ENCODE measurements at places on chromosomes 4 and X.

DNA sequence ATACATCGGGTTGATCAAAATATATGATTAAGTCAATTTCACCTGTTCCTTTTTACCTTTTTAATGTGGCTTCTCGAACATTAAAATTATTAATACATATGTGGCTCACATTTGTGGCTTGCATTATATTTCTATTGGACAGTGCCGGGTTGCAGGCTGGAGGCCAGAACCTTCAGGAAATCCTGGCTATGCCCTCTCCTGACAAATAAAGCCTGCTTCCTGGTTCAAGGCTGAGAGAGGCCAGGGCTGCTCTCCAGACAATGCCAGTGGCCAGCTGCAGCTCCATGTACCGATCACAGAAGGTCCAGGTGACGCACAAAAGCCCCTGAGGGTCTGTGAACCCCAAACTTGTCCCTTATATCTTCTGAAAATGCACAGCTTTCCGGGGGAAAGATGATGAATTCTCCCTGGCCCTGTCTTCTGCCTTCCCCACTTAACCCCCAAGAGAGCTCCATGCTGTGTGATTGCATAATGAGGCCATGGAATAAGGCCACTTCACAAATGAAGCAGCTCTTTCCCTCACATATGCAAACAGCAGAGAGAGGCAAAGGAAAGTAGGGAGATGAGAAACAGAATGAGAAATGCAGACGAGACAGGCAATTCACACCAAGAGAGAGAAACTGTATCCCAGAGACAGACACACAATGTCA, 241.2 kb downstream of the BCOR start:
- no peak for DNase-seq

DNA sequence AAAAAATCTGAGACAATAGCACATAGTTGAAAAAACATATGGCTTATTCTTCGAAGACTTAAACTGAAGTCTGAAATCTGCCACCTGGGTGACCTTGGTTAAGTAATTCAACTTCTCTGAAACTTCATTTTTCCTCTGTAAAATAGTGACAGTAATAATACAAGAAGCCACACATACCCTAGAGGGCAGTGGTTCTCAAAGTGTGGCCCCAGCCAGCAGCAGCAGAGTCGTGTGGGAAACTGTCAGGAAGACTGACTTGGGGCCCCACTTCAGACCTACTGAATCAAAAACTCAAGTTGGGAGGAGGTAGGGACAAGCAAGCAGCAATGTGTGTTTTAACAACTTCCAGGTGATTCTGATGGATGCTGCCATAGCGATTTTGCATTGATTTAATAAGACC, 249.9 kb downstream of the HNRNPD start:
- DNase-seq, result no peak

DNA sequence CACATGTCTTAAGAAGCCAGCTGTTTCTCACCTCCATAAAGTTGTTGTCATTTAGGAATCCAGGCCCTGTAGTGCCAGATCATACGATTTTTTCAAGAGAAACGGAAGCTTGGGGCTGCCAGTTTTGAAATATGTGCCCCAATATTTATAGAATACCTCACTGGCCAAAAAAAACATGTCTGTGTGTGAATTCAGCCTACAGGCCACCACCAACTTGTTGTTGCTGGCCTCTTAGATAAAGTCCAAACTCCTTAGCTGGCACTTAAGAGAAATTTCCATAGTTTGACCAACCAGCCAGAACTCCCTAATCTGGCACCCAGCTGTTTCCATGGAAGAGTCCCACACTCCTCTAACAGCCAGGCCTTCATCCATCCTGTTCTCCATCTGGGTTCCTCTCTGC, 74.1 kb downstream of the WDR19 start:
- no peak for DNase-seq

- DNase-seq, result no peak
Measured at GRCh38 chrX:139222511-139223200, 307.9 kb upstream of the F9 start.

DNA sequence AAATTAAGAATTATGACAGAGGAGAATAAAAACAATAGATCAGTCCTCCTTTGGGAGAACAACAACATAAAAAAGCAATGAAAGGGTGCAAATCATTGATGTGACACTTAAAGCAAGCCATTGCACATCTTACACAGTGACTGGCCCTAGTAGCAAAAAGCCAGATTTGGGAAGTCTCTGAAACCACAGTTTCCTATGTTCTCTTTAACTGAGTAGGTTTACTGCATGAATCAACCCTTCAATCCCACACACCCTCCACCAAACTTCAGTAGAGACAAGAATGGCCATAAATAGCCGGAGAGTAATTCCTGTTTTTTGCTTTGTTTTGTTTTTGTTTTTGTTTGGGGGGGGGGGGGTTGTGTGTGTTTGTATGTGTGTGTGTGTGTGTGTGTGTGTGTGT, 180.8 kb downstream of the VEGFC start:
- no peak for DNase-seq

- no peak for DNase-seq
Measured at GRCh38 chrX:67347145-67347544, 196.7 kb upstream of the AR start.

- DNase-seq, result no peak
Measured at GRCh38 chrX:134246282-134246681, 9.3 kb downstream of the CCDC160 start.

DNA sequence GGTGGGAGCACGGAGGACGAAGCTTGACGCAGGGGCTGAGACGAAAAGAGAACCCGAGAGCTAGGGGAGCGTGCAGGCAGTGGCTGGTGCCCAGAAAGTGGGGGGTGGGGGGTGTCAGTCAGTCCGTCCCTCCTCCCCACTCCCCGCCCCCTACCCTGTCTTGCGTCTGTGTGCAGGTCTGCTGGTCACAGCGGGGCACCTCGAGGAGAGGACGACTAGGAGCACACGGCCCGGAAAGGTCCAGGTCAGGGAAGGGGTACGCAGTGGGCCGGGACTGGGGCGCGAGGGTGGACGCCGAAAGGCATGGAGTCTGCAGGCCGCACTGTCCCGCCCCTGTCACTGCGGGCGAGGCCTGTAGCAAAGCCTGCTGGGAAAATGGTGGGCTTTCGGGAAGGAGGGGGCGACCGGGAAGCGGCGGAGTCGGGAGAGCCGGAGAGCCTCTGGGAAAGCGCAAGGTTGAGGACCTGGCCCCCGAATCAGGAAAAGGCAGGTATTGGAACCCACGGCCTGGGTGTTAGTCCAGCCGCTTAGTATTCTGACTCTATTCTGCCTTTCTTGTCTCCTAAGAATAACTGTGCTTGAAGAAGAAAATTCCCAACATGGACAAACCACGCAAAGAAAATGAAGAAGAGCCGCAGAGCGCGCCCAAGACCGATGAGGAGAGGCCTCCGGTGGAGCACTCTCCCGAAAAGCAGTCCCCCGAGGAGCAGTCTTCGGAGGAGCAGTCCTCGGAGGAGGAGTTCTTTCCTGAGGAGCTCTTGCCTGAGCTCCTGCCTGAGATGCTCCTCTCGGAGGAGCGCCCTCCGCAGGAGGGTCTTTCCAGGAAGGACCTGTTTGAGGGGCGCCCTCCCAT, 769 bp downstream of the TCEAL1 start:
- DNase-seq, result peak; percentile 73

DNA sequence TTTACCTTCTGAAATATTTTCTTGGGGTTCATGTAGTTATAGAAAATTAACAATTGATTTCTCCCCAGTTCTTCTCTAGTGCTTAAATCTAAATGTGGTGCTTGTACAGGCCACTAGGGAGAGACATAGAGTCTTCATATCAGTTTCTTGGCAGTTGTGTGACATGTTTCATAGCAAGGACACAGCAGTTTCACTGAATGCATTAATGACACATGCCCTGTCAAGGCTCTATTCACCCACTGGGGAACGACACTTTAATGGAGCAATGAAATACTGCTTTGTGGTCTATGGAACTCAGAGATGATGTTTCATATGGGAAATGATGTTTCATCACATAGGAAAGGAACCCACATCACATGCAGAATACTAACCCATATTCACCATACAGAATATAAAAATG, 2.8 kb downstream of the VEGFC start:
- DNase-seq, result no peak

DNA sequence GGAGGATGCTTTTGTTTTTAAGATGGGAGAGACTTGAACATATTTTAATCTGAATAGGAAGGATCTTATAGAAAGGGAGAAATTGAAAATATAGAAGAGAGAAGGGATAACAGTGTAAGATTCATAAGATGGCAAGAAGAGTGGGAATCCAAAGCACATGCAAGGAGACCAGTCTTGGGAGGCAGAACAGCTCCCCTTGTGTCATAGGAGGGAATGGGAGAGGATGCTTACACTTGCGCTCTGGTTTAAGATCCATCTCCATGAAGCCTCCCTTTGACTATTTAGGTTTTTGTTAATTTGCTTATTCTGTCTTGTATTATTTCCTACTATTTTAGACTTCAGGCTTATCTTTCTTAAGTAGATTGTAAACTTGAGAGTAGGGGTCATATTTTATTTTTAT, 42.7 kb downstream of the KIF4A start:
- no peak for DNase-seq

DNA sequence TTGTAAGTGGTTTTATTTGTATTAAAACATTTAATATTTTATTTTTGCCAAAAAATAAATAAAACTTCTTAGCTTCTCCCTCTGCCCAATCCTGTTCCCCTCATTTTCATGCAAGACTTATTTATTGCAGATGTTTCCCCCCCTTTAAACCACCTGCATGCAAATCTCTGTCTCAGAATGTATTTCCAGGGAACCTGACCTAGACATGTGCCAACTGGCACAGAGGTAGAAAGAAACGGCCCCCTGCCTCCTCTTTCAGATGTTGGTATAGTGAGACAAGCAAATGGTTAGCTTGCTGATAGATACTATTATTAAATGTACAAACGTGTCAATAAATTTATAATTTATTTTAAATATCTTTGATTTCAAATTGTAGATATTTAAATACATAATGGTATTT, 47.1 kb downstream of the KLF3 start:
- no peak for DNase-seq

GRCh38 chr4:48939785-48940184, 33.2 kb upstream of the OCIAD2 start:
- DNase-seq, result no peak

DNA sequence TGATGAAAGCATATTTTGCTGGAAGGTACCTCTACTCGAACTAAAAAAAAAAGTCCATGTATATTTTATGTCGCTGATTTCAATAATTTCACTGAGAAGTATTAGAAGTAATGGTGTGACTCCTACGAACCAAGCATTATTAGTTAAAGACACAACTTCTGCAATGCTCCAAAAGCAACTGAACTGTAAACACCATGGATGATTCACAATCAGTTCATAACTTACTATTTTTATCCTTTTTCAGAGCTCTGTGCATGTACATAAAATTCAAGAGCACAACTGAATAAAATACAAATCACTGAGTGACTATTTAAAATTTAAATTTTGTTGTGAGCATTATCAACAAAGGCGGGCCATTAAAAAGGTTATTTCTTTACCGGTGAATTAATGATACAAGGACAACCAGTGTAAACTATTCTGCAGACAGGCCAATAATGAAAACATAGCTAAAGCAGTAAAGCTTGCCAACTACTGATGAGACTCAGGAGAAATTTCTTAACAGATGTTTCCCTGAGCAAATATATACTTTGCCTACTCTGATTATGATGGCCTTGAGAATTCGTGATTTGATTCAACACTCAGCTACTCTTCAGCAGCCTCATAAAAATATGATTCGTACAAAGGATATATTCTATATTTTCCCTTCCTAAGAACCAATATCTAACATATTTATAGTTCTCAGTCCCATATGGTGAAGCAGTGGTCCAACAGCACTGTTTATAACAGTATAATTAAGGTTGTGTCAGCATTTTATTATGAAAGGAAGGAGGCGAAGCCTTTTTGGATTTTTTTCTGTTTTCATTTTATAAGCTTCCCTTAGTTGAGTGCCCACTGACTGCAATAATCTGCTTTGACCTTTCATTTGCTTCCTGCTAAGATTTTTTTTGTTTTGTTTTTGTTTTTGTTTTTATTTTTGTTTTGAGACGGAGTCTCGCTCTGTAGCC, 62.8 kb upstream of the NEIL3 start:
- DNase-seq, result no peak

- DNase-seq, result peak; percentile 52
Measured at GRCh38 chrX:153922932-153923857, 2.9 kb downstream of the ARHGAP4 start.

DNA sequence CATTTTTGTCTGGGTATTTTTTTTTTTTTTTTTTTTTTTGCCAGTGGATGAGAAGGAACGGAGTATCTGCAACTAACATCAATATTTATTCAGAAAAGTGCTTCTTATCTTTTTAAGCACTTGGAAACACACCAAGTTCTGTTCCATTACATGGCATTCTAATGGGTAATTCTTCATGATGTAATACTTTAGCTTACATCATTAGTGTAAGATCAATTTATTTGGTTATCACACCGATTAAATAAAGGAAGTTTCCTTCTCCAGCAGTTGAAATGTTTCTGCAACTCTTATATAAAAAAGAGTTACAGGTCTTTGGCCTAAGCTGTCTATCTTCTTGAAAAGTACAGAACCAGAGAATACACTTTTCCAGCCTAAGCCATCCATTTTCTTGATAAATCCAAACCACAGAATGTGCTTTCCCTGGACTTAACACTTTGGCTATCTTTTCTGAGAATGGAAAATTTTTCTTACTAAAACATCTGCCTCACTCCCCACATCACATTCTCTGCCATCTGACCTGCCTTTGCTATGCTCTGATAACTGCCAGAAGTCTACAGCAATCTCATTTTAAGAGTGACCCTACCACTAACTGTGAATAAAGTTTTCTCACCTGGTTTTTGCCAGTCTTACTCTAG, 191.9 kb upstream of the MAB21L2 start:
- DNase-seq, result no peak

- DNase-seq, result no peak
Measured at GRCh38 chr4:128820671-128821070, 11.2 kb downstream of the JADE1 start.

DNA sequence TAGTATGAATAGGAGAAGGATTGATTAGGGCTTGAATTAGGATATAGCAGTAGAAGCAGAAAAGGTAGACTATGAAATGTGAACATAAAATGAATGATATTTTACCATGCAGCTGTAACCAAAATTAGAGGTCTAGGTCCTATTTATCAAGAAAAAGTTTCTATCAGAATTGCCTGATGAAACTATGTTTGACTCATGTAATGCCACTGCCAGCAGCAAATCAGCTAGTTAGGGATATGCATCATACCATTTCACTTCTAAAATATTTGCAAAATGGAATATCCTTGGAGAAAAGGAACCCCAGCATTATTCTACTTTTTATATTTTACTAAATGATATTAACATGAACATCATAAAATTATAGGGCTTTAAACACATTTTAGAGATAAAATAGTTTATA, 188.4 kb downstream of the WDFY3 start:
- no peak for DNase-seq

GRCh38 chr4:53818104-53818503, 226.8 kb upstream of the LNX1 start:
- no peak for DNase-seq

GRCh38 chrX:155216940-155217440, 730 bp downstream of the VBP1 start:
- no peak for DNase-seq

DNA sequence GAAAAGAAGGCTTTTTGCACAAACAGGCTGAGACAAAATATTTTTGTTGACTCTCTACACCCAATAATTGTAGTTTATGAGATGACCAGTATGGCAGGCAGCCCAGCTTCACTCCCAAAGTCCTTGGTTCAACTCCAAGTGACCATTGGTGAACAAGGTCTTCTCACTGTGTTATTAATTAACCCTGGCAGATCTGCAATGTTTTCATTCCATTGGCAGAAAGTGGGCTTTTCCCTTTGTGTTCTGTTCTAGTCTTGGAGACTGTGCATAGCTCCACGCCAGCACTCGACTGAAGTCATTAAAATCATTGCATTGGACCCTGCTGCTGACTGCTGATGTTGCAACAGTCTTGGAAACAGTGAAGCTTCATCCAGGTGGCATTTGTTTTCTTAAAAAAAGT, 277.3 kb upstream of the HAND2 start:
- peak; percentile 4 for DNase-seq

GRCh38 chr4:174764105-174764729, 64.8 kb downstream of the GLRA3 start:
- DNase-seq, result no peak
